ENCODE measurements at places on chromosomes 4 and X. TPM values are rescaled to one million over a fixed set of nuclear protein-coding genes. Genes with fewer than 3 reads are reported as not detected.

DNA sequence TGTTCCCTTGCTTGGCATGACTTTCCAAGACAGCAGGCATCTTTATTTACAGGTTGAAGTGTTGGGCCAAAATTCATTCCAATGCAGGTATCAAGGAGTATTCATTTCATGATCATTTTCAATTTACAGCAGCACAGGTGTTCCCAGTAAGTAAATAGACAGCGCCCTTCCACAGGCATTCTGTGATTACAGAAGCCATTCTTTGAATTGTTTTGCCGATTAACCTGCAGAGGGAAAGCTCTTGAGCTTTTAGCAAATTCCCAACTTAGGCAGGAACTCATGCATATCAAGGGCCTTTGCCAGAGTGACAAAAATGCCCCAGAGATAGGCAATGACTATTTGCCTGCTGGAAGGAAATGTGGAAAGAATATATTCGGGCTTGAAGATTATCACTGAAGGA is 6.8 kb downstream of the TXK start:
- H3K36me3 ChIP-seq: no peaks in the 10 kb centered on the region
- no peak overlapping the region for H3K4me3 ChIP-seq
- H3K4me1 ChIP-seq: no peaks in the 10 kb centered on the region
- H3K27me3 ChIP-seq: no peaks in the 10 kb centered on the region
- H3K27ac ChIP-seq: peak overlapping the region; percentile 38

DNA sequence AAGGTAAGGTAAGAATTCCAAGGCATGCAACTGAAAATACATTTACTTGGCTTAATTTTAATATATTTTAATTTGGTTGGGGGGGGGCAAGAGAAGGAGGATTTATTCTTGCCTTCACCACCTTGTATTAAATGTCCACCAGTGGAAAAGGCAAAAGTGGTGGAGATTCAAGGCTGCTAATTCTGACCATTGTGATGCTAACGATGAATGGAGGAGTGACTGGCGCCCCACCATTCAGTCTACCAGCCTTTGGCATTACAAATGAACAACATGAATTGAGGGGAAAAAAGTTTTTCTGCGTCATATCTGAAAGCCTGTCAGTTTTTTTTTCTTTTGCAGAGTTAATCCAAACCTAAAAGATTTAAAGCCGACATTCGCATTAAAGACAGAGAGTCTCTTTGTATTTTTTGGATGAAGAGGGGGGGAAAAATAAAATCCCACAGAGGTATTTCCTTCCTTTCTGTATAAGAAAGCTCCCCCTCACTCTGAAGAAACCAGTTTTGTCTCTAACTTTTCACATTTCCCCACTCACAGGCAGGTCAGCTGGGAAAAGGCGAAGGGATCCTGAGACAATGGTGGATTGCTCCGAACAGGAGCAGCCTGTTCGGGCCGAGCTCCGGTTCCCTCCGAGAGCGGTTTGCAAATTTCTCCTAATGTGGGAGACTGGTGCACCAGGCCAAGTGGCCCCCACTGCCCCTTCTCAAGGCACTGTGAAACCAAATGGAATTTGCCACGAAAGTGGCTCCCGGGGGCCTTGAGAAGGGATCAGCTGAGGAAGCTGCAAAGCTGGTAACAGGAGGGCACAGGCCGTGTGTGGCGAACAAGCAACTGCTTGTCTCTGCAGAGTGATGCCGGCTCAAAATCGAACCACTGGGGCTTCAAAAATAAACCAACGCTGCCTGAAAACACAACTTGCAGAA is 28.1 kb downstream of the SHISA3 start:
- no peaks in the 10 kb centered on the region for H3K27me3 ChIP-seq
- DNase-seq: no peak
- no peaks in the 10 kb centered on the region for H3K4me1 ChIP-seq
- H3K36me3 ChIP-seq: no peaks in the 10 kb centered on the region
- H3K4me3 ChIP-seq: no peak overlapping the region

DNA sequence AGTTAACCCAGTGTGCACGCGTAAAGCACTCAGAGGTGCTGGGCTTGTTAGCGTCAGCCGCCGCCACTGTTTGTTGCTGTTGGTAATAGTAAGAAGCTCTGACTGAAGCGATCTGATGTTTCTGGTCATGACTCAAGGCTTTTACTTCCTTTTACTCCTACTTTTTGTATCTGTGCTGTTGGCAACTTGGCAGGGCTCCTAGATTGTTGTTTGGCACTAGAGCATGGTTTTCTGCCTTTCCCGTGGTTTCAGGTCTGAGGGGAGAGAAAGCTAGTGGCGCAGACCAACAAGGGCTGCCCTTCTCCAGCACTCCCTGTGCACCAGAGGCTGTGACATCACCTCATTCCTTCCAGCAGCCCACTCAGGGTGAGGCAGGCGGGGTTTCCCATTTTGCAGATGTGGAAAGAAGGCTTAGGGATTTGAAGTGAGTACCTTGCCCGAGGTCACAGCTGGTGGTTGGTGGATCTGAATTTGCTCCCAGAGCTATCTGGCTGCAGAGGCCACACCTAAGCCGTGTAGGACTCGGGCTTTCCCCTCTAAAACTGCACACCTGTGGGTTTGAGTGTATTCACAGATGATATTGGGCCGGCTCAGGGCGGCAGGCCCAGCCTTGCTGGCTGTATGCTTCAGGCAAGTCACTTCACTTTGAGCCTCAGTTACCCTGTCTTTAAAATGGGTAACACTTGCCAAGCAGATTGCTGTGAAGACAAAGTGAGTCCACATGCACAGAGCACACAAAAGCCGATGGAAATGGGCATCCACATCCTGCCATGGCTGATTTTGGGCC is 51.2 kb upstream of the TADA2B start:
- no peaks in the 10 kb centered on the region for H3K36me3 ChIP-seq
- peak overlapping the region; percentile 63 for H3K27ac ChIP-seq
- H3K4me3 ChIP-seq: no peak overlapping the region
- peaks cover 36% of the 10 kb centered on the region for H3K4me1 ChIP-seq
- H3K27me3 ChIP-seq: no peaks in the 10 kb centered on the region

DNA sequence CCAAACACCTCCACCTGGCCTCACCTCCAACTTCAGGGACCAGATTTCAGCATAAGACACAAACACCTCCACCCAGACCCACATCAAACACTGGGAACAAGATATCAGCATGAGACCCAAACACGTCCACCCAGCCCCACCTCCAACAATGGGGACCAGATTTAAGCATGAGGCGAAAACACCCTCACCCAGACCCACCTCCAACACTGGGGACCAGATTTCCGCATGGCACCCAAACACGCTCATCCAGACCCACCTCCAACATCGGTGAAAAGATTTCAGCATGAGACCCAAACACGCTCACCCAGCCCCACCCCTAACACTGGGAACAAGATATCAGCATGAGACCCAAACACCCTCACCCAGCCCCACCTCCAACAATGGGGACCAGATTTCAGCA is 210.0 kb downstream of the ASMT start:
- no peaks in the 10 kb centered on the region for H3K4me1 ChIP-seq
- DNase-seq: no peak
- no peak overlapping the region for H3K27ac ChIP-seq
- no peaks in the 10 kb centered on the region for H3K36me3 ChIP-seq

Gene IL21
- total RNA-seq: not detected

- H3K36me3 ChIP-seq: no peaks in the 10 kb centered on the region
- no peak overlapping the region for H3K27ac ChIP-seq
- no peak overlapping the region for H3K4me3 ChIP-seq
- H3K27me3 ChIP-seq: no peaks in the 10 kb centered on the region
- no peaks in the 10 kb centered on the region for H3K4me1 ChIP-seq
Measured at GRCh38 chr4:14049946-14050345, 422.4 kb upstream of the BOD1L1 start.

Gene DUSP9
- total RNA-seq: 87.3 TPM

- DNase-seq: no peak
- H3K27me3 ChIP-seq: no peaks in the 10 kb centered on the region
- H3K27ac ChIP-seq: no peak overlapping the region
- H3K36me3 ChIP-seq: no peaks in the 10 kb centered on the region
Measured at GRCh38 chr4:140688711-140689598, 67.2 kb downstream of the TBC1D9 start.

Gene CLNK
- not detected for total RNA-seq

DNA sequence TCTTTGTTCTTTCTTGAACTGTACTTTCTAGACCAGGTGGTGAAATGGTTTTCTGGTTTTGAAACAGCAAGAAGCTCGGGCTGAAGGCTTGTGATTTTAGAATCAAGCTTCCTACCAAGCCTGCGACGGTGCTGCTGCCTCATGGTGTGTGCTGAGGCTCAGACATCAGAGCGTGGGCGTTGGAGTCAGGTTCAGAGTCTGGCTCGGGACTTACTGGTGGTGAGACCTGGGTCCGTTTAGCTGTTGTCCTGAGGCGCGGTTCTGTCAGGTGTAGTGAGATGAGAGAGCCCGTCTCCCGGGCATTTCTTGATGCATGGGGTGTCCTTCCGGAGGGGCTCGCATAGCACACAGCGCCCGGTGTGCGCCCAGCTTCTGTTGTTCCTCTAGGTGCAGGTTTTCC is 19.7 kb upstream of the TADA2B start:
- no peaks in the 10 kb centered on the region for H3K27me3 ChIP-seq
- DNase-seq: no peak
- H3K27ac ChIP-seq: no peak overlapping the region

- no peak overlapping the region for H3K27ac ChIP-seq
- no peaks in the 10 kb centered on the region for H3K36me3 ChIP-seq
- H3K4me1 ChIP-seq: no peaks in the 10 kb centered on the region
- no peak for DNase-seq
- no peak overlapping the region for H3K4me3 ChIP-seq
Measured at GRCh38 chr4:46081674-46082073, 42.2 kb downstream of the GABRG1 start.

Gene LPAR4
- 0.47 TPM for total RNA-seq

Gene KCTD8
- 1.5 TPM for total RNA-seq

GRCh38 chrX:135416546-135416945 is 5.2 kb upstream of the SMIM10L2A start:
- no peaks in the 10 kb centered on the region for H3K27me3 ChIP-seq
- H3K4me1 ChIP-seq: no peaks in the 10 kb centered on the region
- no peak for DNase-seq
- H3K4me3 ChIP-seq: no peak overlapping the region

- no peaks in the 10 kb centered on the region for H3K36me3 ChIP-seq
- H3K4me1 ChIP-seq: no peaks in the 10 kb centered on the region
- peak within 1 kb of the TSS; percentile 23 for H3K4me3 ChIP-seq
- no peaks in the 10 kb centered on the region for H3K27me3 ChIP-seq
- no peak for DNase-seq
Measured at GRCh38 chrX:135421932-135422809, at the start of gene SMIM10L2A. TSS of gene SMIM10L2A (plus strand) at chrX:135421944. CDS start at chrX:135422132, 188 bp downstream.

DNA sequence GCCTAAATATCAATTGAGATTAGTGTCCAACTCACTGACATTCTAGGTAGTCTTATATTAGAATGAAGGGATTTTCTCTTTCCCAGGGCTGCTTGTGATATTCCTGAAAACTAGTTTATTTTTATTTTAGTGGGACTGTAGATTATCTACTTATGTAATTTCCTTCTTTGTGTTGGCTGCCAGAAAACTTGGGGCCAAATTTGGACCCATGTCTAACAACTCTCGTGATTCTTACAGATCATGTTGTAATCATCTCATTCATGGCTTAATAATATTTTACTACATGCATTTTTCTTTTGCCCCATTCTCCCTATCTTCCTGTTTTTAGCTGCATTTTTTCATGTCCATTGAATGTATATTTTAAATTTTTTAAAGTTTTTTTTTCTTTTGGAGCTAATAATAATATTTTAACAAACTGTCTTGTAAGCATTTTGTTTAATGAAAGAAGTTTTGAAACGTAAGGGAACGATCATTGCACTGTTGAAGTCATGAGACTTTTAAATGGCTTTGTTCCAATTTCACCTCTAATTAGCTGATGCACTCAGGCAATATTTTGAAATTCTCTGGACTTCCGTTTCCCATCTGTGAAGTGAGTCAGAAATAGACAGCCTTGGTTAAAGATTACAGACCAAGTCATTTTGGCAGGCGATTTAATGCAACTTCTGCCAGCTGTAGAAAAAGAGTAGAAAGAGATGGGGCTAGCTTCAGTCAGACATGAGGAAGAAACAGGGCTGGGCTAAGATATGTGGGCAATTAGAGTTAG is 14.3 kb upstream of the TDO2 start:
- H3K27me3 ChIP-seq: no peaks in the 10 kb centered on the region
- DNase-seq: peak; percentile 50
- no peaks in the 10 kb centered on the region for H3K36me3 ChIP-seq
- peak overlapping the region; percentile 56 for H3K27ac ChIP-seq
- H3K4me1 ChIP-seq: peaks cover 12% of the 10 kb centered on the region
- H3K4me3 ChIP-seq: no peak overlapping the region

Gene MFAP3L
- 11.4 TPM for total RNA-seq

Gene CT45A2
- not detected for total RNA-seq

Gene ETDB
- not detected for total RNA-seq

Gene AASDH
- 11.9 TPM for total RNA-seq

GRCh38 chrX:11952176-11952720 is 186.0 kb upstream of the FRMPD4 start:
- no peak overlapping the region for H3K27ac ChIP-seq
- H3K27me3 ChIP-seq: no peaks in the 10 kb centered on the region
- H3K36me3 ChIP-seq: no peaks in the 10 kb centered on the region

GRCh38 chrX:74636749-74637314 is 22.4 kb upstream of the RLIM start:
- H3K27me3 ChIP-seq: no peaks in the 10 kb centered on the region
- no peak for DNase-seq
- H3K27ac ChIP-seq: no peak overlapping the region
- no peak overlapping the region for H3K4me3 ChIP-seq
- H3K4me1 ChIP-seq: no peaks in the 10 kb centered on the region

Gene CNKSR2
- total RNA-seq: 10.3 TPM

Gene GAGE13
- total RNA-seq: not detected

GRCh38 chr4:37054531-37055077 is 189.9 kb upstream of the NWD2 start:
- H3K27me3 ChIP-seq: no peaks in the 10 kb centered on the region
- no peaks in the 10 kb centered on the region for H3K4me1 ChIP-seq
- no peaks in the 10 kb centered on the region for H3K36me3 ChIP-seq
- H3K27ac ChIP-seq: no peak overlapping the region
- no peak overlapping the region for H3K4me3 ChIP-seq

Gene CFI
- 162 TPM for total RNA-seq

Gene NMU
- 20.1 TPM for total RNA-seq

GRCh38 chr4:20046931-20047677 is 204.6 kb upstream of the SLIT2 start:
- no peaks in the 10 kb centered on the region for H3K36me3 ChIP-seq
- no peaks in the 10 kb centered on the region for H3K4me1 ChIP-seq
- H3K27ac ChIP-seq: no peak overlapping the region
- no peak overlapping the region for H3K4me3 ChIP-seq
- no peak for DNase-seq

DNA sequence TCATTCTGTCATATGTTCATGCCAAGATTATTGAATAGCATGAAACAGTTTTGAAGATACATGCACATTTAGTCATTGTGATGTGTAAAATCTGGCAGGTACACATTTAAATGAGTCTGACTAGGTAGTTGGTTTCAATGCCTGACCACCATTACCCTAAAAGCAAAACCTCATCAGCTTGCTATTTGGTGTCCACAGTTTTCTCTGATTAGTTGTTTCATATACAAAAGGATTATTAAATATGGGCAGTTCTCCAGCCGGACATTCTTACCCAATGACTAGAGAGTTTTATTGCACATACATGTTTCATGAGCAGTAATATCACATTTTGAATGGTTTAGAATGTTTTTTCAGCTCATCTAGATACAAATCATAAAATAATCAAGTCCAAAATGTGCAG is 23.7 kb downstream of the DCHS2 start:
- H3K4me3 ChIP-seq: no peak overlapping the region
- no peaks in the 10 kb centered on the region for H3K4me1 ChIP-seq
- DNase-seq: no peak
- H3K27me3 ChIP-seq: no peaks in the 10 kb centered on the region
- no peak overlapping the region for H3K27ac ChIP-seq

Gene QRFPR
- total RNA-seq: 0.68 TPM

- H3K27me3 ChIP-seq: no peaks in the 10 kb centered on the region
- H3K4me3 ChIP-seq: peak overlapping the region; percentile 13
- H3K27ac ChIP-seq: no peak overlapping the region
- H3K36me3 ChIP-seq: no peaks in the 10 kb centered on the region
- H3K4me1 ChIP-seq: peaks cover 4% of the 10 kb centered on the region
- DNase-seq: peak; percentile 77
Measured at GRCh38 chrX:54042609-54043021, 1.7 kb downstream of the PHF8 start.

All from hepatocyte (in vitro differentiated cells).